ENCODE measurements at places on chromosomes 2 and 18.
A peak's percentile ranks its signal among the peaks of the same experiment; 100 is the strongest.

GRCh38 chr18:32803568-32803967 is 30.7 kb upstream of the KLHL14 start:
- DNase-seq = peak; percentile 12

DNA sequence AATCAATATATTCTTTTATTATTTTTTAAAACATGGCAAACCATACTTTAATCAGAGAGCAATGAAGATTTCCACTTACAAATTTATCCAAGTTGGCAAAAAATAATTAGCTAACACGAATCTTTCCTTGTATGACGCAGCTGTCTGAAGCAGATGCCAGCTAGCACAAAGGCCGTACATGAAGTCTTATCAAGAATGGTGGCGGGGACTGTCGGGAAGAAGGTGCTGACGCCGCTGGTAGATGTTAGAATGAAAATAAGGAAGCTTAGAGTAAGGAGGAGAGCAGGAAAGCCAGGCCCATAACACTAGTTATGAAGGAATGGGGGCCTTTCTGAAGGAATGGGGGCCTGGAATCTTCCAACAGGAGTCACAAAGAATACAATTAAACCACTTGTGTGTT is 96.7 kb downstream of the ZNF516 start:
- no peak for DNase-seq

- no peak for DNase-seq
Measured at GRCh38 chr2:100809506-100809905, 10.4 kb upstream of the NPAS2 start.

- DNase-seq = no peak
Measured at GRCh38 chr2:25177211-25177611, 8.8 kb upstream of the POMC start.

DNA sequence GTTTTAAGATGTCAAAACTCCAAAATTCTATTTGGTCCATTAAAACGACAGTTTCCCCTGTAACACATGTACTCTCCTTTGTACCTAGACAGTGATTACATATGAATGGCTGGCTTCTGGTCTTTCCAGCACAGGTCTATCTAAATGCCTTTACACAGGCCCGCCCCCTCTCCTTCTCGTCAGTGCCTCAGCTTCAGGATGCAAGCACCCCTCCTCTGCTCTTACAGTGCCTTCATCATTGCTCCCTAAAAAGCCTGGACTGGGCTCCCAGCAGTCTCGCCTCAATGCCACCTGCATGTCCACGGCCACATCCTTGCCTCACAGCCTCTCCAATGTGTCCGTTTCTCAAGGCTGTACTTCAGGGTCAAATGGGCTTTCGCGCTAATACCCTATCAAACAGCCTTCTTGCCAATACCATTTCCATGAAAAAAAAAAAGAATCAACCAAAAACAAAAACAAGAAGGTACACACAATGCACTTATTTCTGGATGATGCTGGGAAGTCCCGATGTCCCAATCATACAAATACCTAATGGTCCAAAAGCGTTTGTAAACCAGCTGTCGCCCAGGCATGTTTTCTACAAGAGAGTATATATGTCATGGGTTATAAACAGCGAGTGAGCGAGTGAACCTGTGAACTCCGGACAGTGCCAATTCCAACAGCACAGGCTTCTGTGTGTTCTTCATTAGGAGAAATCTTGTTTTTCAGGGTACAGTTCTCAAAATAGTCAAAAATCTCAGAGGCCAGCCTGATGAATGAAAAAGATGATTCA is 77.2 kb downstream of the EIPR1 start:
- DNase-seq = no peak

- no peak for DNase-seq
Measured at GRCh38 chr2:4219101-4219500, 515.7 kb downstream of the DCDC2C start.

DNA sequence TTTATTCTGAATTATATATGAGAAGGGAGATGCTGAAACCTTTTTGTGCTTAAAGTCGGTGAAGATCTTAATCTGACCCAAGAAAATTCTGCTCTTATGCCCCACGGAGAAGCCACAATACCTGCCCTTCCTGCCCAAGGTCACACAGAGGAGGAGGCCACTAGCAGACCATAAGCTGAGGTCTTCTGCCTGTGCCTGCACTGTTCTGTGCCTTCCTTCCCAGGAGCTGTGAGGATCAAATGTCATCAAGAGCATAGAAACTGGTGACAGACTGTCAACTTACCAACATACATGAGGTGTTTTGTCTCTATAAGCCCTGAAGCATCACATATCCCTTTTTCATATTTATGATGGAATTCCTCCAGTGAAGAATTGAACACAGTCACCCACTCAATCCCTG is 233.3 kb downstream of the C1D start:
- no peak for DNase-seq

- DNase-seq = no peak
Measured at GRCh38 chr2:124193706-124194105, 168.6 kb downstream of the CNTNAP5 start.

- no peak for DNase-seq
Measured at GRCh38 chr2:42569883-42570282, 1.5 kb downstream of the MTA3 start.

- no peak for DNase-seq
Measured at GRCh38 chr2:173948198-173948597, 17.0 kb downstream of the SP3 start.

- no peak for DNase-seq
Measured at GRCh38 chr18:39425172-39425850, 1859.7 kb upstream of the CELF4 start.

GRCh38 chr2:2328848-2329247 is 2.2 kb downstream of the MYT1L start:
- no peak for DNase-seq

GRCh38 chr2:217279556-217279955 is 419.7 kb upstream of the TNP1 start:
- DNase-seq = no peak

DNA sequence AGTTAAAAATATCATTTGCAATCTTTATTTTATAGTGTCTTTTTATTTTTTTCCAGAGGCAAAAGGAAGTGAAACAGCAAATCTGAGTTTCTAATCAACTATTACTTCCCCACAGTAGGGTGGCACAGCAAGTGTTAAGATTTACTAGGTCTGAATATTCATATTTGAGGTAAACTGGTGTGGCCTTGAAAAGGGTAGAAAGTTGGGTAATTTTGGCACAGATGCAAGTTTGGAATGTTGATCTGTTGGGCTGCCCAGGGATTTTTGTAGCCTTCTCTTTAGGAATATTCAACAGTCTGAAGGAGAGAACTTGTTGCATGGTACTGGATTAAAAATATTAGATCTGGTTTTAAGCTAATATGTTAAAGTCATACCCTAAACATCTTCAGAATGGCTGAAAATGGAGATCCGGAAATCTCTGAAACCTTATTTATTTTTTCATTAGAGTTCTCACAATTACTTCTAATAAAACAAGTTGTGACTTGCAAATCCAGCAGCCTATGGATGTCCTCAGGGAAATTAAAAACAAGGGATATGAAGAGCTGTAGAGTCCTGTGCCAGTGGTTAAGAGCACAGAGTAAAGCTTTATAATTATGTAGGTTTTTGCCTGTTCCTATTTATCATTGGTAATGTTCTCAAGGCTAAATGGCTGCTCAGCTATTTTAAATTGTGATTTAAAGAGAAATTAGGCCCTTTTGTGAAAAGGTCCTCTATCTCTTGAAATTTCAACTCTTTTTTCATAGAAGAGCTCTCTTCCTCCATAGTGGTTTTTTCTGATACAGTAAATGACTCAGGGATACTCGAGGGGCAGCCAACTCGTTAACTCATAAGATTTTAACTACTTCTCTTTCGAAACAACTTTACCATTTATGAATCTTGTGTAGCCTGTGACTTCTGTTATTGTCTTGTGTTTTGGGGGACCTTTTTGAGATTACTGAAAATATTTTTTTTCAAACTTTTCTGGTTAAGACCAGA is 11.0 kb downstream of the TANK start:
- DNase-seq = no peak

Data from CD4-positive, alpha-beta T cell treated with Interferon alpha-2 for 1 hour (primary cell).